Transverse colon (tissue), 4 donors: ENCODE measurements at places on chromosomes 11 and 22. TPM values are rescaled to one million over a fixed set of nuclear protein-coding genes. Genes with fewer than 3 reads are reported as not detected.

DNA sequence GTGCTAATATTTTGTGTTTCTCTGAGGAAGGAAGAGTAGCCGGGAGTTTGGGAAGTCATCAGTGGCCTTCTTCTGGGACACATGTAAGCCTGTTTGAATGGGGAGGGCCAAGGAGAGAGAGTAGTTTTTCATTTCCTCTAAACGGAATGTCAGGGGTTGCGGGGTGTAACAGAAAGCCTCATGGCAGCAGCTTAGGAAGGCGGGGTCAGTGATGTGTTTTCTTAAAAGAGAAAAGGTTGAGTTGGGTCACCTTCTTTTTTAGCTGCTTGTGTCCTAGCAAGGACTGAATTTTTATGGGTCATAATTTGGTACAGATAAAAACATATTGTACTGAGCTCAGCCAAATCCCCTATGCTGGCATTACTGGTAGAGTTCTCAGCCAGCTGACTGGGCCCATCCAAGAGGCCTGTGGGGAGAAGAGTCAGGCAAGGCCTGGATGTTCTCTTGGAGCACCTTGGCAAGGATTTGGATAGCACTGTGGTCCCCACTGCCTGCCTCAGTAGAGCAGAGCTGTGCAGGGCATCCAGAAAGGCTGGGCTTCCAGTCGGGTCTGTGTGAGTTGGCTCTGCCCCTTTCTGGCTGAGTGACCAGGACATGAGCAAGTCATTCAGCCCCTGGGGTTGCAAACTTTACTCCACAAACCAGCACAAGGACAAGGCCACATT lies 29.4 kb upstream of the NAV2 start:
- H3K4me1 ChIP-seq = peaks cover 10% of the 10 kb centered on the region
- no peak overlapping the region for H3K4me3 ChIP-seq
- H3K27me3 ChIP-seq = no peaks in the 10 kb centered on the region
- H3K36me3 ChIP-seq = no peaks in the 10 kb centered on the region
- H3K27ac ChIP-seq = peak overlapping the region; percentile 80
- DNase-seq = peak; percentile 16

DNA sequence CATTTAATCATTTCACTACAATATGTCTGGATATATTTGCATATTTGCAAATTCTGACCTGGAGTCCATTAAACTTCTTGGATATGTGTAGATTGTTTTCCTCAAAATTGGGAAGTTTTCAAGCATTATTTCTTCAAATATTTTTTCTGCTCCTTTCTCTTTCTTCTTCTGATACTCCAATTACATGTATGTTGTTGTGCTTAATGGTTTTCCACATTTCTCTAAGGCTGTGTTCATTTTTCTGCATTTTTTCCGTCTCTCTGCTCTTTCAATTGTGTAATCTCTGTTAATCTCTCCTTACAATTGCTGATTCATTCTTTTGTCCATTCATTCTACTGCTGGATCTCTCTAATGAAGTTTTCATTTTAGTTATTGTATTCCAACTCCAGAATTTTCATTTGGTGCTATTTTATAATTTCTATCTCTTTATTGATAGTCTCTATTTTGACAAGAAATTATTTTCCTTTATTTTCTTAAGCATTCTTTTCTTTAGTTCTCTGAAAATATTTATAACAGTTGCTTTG lies 30.3 kb upstream of the EMID1 start:
- no peaks in the 10 kb centered on the region for H3K36me3 ChIP-seq
- H3K27ac ChIP-seq = no peak overlapping the region
- no peak overlapping the region for H3K4me3 ChIP-seq
- no peak for DNase-seq
- H3K27me3 ChIP-seq = no peaks in the 10 kb centered on the region

DNA sequence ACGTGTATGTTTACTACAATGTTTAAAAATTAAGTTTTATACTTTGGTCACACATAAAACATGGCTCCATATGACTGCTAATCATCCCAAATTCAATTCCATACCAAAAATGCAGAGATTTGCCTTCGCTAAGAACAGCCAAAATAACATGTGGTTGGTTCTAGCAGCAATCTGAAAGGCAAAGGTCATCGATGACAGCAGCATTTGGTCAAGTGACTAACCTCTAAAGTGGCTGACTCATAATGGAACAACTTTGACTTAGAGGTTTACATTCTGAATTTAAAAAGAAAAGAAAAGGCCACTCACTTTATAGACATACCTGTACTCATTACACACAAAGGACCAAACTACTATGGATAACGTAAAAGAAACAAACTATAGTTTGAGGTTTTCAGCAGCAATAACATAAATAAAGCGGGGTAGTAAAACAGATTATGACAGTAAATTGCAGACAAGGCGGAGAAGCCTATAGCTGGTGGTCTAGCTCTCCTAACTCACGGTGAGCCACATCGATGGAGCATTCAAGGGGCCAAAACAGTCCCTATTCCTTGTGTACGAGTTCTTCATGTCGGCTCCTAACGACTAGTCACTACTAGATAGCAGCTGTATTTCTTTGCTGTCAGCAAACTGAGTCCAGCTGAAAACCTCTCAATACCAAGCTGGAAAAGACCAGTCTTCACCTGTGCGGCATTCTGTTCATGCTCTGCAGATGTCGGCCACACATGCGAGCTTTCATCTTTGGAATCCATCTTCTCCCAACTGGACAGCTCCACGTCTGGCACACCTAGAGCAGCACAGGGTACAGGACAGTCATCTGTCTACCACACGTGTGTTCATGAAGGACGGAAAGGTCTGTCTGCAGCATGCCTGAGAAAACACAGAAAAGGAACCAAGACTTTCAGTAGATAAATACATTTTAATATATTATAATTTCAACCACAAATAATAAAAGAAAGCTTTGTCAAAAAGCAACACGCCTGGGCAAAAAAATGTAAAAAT lies 42.1 kb downstream of the PRDM10 start:
- no peaks in the 10 kb centered on the region for H3K27me3 ChIP-seq
- no peak for DNase-seq
- no peaks in the 10 kb centered on the region for H3K4me1 ChIP-seq
- no peak overlapping the region for H3K4me3 ChIP-seq
- H3K36me3 ChIP-seq = peaks cover 2% of the 10 kb centered on the region

- peak; percentile 68 for DNase-seq
- peaks cover 6% of the 10 kb centered on the region for H3K27me3 ChIP-seq
- H3K4me1 ChIP-seq = no peaks in the 10 kb centered on the region
- peak overlapping the region; percentile 81 for H3K27ac ChIP-seq
- H3K4me3 ChIP-seq = no peak overlapping the region
Measured at GRCh38 chr11:134047586-134047999, 21.3 kb upstream of the JAM3 start.

- DNase-seq = no peak
- H3K27ac ChIP-seq = peak overlapping the region; percentile 85
- no peak overlapping the region for H3K4me3 ChIP-seq
- H3K27me3 ChIP-seq = no peaks in the 10 kb centered on the region
- H3K4me1 ChIP-seq = peaks cover 14% of the 10 kb centered on the region
Measured at GRCh38 chr11:6633422-6634408, 14.5 kb upstream of the TPP1 start.

DNA sequence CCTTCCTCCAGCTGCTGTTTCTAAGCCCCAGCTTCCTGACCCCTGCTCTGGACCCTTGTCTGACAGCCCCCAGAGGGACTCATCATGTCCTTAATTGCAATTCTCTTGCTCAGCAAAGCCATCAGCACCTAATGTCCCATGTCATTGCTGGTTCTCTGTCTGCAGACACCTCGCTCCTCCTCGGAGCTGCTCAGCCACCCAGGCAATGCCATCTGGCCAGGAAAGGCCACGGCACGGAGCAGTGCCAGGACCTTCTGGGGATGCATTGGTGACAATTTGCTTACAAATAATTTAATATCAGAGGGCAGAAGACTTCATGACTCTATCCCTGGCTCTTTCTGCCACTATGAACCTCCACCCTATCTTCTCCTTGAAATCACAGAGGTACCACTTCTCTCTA lies 107.0 kb upstream of the THY1 start:
- H3K27ac ChIP-seq = no peak overlapping the region
- no peaks in the 10 kb centered on the region for H3K36me3 ChIP-seq
- no peak for DNase-seq
- H3K27me3 ChIP-seq = no peaks in the 10 kb centered on the region
- no peak overlapping the region for H3K4me3 ChIP-seq
- peaks cover 6% of the 10 kb centered on the region for H3K4me1 ChIP-seq

DNA sequence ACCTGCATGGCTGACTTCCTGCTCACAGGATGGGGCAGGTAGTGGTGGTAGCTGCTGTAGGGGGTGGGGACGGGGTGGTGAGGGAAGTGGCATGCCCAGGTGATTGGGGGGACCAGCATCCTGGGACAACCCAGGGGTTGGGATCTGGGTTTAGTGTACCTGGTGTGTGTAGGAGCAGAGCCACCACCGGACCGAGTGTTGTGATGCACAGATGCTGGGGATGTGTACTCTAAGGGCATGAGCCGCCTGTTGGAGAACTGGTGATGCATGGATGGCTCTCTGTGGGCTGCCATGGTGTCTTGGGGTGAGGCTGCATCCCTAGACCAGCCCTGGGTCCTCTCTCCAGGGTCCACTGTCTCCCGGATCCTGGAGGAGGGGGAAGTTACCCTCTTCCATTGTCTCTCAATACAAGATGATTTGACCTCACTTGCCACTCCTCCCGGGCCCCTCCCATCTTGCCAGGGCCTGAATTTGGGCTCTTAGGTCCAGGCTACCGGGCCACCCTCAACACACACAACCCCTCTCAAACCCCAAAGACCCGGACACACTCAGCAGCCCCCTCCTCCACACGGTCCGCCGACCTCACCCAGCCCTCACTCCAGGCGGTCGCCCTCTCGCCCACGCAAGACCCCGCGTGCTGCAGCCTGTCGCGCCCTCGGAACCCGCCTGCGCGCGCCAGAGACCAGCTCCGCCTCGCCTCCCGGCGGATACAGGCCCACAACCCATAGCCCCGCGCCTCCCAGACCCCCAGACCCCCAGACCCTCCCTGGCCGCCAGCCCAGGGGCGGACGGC lies 619 bp downstream of the LRRC75B start:
- H3K27me3 ChIP-seq = no peaks in the 10 kb centered on the region
- DNase-seq = peak; percentile 38
- H3K4me3 ChIP-seq = peak overlapping the region; percentile 73
- H3K27ac ChIP-seq = peak overlapping the region; percentile 87
- peaks cover 18% of the 10 kb centered on the region for H3K4me1 ChIP-seq
- H3K36me3 ChIP-seq = no peaks in the 10 kb centered on the region

- peak overlapping the region; percentile 76 for H3K27ac ChIP-seq
- DNase-seq = peak; percentile 61
- peaks cover 25% of the 10 kb centered on the region for H3K4me1 ChIP-seq
Measured at GRCh38 chr22:31044262-31044861, 36.8 kb upstream of the SMTN start.

SPTBN2 gene
- total RNA-seq = 0.75 TPM

IGLL1 gene
- not detected for total RNA-seq

KREMEN1 gene
- 16.7 TPM for total RNA-seq
